ENCODE measurements at places on chromosomes 5 and 9.

DNA sequence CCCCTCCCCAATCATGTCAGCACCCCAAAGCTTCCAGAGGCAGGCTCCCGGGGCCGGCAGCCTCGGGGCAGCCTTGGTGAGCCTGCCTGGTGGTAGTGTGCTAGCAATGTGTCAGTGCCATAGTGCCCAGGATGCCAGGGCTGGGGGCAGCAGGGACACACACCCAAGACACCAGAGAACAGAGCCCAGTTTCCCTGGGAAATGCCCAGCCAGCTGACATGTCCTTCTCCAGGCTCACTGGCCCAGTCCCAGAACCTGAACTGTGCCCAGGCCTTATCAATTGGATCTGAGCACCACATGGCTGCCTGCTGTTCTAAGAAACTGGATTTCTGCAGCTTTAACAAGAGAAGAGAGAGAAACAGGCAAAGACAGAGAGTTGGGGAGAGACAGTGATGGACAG lies 74.9 kb upstream of the LRRTM2 start:
- DNase-seq: no peak

DNA sequence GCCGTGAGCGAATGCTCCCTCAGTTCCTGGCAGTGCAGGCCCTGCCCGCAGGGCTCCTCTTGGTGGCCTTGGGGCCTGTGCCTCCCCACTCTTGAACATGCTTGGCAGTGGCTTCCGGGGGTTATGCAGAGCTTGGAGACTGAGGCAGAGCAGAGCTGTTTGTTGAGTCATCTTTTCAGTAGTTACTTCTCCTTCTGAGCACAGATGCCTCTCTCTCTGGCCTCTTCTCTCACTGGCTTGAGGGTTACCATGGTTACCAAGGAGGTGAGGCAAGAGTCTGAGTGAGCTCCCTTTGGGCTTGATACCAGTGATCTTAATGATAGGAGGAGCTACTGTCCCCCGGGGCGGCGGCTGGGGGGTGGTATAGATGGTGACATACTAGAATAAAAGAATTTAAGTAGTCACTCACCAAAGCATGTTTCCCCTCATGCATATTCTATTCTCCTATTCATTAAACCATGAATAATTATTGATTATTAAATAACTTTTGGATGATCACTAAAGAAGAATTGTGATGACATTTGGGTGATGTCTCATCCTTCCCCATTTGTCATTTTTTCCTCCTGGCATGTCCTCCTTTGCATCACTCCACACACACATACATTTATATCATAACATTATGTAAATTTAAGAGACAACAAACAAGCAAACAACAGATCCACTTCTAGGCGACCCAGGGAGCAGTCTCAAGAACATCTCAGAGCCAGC lies 111.1 kb downstream of the ARHGAP26 start:
- DNase-seq: no peak

DNA sequence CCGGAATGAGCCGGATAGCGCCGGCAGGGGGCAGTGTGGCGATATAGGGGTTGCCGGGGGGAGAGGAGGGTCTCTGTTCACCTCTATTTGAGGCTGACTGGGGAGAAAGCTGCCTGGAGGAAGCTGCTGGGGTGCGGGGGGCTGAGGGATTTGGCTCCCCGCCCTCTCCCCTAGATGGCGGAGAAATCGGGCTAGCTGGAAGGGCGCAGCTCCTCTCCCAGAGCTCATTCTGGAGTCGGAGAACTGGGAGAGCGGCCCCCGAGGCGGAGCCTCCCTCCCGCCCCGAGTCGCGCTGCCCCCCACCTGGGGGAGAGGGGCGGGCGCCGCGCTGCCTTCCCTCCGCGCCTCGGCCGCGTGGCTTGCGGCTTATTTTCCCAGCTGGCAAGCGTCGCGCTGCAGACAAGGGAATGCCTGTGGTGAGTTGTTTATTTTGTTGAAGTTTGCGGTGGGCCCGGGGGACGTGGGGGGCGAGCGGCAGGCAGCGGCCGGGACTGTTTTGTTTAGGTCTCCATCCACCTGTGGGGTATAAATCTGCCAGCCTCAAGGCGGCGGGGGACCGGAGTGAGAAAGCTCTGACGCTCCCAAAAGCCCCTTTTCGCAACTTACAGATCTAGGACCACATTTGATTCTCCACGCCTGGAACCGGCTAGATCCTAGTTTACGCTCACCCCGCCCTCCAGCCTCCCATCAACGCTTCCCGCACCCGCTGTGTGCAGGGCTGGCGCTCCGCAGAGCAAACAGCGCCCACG lies 4.1 kb upstream of the RGMB start:
- DNase-seq: no peak

GRCh38 chr5:36305571-36306326 lies 4.0 kb upstream of the RANBP3L start:
- DNase-seq: no peak

- DNase-seq: no peak
These were observed 22.1 kb upstream of the TCERG1 start for GRCh38 chr5:146425023-146425422.

DNA sequence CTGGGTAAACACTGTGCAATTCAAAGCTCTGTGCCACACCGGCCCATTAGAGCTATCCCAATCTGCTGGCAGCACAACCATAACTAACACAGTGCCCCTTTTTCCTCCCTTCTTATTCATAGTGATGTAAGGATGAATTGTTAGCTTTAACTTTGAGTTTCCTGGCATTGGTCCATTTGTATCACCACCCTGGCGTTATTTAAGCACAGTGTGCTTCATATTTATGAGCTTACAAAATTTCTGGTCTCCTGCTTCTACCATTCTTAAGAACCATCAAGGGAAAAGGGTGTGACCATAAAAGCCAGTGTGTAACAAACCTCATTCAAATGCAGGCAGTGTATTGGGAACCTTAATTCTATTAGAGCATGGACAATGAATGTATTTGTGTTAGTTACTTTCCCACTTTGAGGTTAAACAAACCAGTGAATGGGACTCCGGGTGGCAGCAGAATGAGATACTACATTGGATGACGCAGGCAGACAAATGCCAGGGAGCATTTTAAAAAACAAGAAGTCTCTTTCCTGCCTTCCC lies 222.6 kb downstream of the TMEM161B start:
- DNase-seq: no peak

DNA sequence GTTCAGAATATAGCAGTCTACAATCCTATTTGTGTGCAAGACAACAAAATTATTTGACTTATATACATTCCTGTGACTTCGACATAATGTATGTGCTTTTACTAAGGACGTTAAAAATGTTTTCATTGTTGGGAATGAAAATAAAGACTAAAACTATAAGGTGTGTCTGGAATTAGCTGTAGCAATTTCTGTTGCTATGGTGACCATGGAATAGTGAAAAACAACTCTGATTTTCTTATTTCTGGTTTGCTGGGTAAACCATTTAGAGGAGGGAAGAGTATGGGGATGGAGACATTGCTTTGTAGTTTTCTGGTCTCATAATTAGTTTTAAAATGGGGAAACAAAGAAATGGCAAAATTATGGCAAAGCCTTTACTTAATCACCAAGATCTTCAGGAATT lies 343.2 kb downstream of the SEMA5A start:
- DNase-seq: no peak

DNA sequence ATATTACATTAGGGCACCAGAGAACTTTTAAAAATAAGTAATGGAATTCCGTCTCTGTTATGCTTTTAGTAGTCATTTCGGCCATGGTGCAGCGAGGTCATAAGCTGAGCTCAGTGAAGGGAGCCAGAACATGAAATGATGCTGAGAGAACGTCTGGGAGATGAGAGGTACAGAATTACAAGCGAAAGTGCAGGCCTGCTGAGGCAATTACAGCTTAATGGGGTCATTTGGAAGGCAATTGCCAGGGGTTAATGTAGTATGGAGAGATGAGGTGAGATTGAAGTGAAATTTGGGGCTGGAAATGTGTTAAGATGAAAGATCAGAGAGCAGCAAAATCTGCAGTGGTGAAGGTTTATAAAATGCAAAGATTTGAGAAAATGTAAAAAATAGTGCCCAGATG lies 96.5 kb downstream of the PBX3 start:
- DNase-seq: no peak

All from activated CD4-positive, CD25-positive, alpha-beta regulatory T cell treated with anti-CD3 and anti-CD28 coated beads, Interleukin-2, amount 50 U/mL, for 16 hours (primary cell).